Left ventricle myocardium superior (tissue), 1 donor: ENCODE measurements at places on chromosomes 2 and 18. TPM values are rescaled to one million over a fixed set of nuclear protein-coding genes. Genes with fewer than 3 reads are reported as not detected.

The DNAH6 gene
- total RNA-seq, result 0.22 TPM

The AMER3 gene
- not detected for total RNA-seq

The ACMSD gene
- not detected for total RNA-seq

The EVA1A gene
- total RNA-seq, result 0.94 TPM

The PSTPIP2 gene
- 2.7 TPM for total RNA-seq

The UGT1A10 gene
- total RNA-seq, result not detected

The TIA1 gene
- 51.2 TPM for total RNA-seq

The CHRNG gene
- total RNA-seq, result not detected

The PAX8 gene
- 0.30 TPM for total RNA-seq

The ABHD1 gene
- total RNA-seq, result 2.0 TPM

The ZSCAN30 gene
- 13.2 TPM for total RNA-seq
